ENCODE measurements at places on chromosomes 13 and 19. TPM values are rescaled to one million over a fixed set of nuclear protein-coding genes. Genes with fewer than 3 reads are reported as not detected.

The ZNF285 gene
- 0.93 TPM for total RNA-seq

The GJB2 gene
- 0.26 TPM for total RNA-seq

The C3 gene
- total RNA-seq = 1,009 TPM

The GRWD1 gene
- total RNA-seq = 39.0 TPM

The CATSPERD gene
- total RNA-seq = not detected
